Fibroblast of lung (primary cell): ENCODE measurements at places on chromosomes 1 and 21. TPM values are rescaled to one million over a fixed set of nuclear protein-coding genes. Genes with fewer than 3 reads are reported as not detected.

DNA sequence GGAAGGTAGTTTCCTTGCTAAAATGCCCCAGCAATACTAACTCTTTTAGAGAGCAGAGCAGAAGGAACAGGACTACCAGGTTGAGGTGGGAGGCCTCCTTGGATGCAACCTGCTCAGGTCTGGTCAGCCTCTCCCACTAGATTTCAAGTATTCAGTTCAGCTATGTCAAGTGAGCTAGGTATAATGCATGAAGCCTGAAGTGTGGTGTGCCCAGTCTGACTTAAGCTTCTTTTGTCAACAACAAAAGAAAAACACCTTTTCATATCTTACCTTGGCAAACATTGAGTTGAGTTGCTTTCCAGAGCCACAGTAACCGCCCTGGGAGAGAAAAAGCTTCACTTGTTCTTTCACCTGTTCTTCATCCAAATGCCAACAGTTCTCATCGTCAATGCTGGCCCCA, 47.8 kb downstream of the UROD start:
- H3K36me3 ChIP-seq: no peaks in the 10 kb centered on the region
- DNase-seq: no peak
- H3K4me1 ChIP-seq: no peaks in the 10 kb centered on the region
- no peak overlapping the region for H3K27ac ChIP-seq

GRCh38 chr1:245765230-245766000, 610.6 kb downstream of the KIF26B start:
- no peaks in the 10 kb centered on the region for H3K27me3 ChIP-seq
- peak; percentile 88 for DNase-seq
- H3K4me3 ChIP-seq: no peak overlapping the region
- H3K36me3 ChIP-seq: no peaks in the 10 kb centered on the region

GRCh38 chr1:102842606-102843005, 265.7 kb downstream of the COL11A1 start:
- no peaks in the 10 kb centered on the region for H3K4me1 ChIP-seq
- no peak overlapping the region for H3K27ac ChIP-seq
- H3K27me3 ChIP-seq: no peaks in the 10 kb centered on the region

DNA sequence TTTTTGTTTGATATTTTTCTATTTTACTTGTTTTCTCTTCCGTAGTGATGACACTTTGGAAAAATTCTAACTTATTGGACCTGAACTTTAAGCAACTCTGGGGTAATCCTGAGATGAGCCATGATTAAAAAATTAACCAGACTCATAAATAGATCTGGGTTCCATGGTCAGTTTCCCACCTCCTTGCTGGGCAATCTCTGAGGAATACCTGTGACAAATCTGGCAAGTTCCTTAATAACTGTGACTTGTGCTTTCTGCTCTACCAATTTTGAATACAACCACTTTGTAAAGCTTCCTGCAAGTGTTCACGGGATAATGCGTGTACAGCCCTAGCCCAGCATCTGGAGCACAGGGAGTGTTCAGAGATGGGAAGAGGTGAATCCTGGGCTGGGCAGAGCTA, 3.3 kb downstream of the OVGP1 start:
- no peaks in the 10 kb centered on the region for H3K4me1 ChIP-seq
- peaks cover 7% of the 10 kb centered on the region for H3K27me3 ChIP-seq
- H3K27ac ChIP-seq: no peak overlapping the region
- no peak overlapping the region for H3K4me3 ChIP-seq

DNA sequence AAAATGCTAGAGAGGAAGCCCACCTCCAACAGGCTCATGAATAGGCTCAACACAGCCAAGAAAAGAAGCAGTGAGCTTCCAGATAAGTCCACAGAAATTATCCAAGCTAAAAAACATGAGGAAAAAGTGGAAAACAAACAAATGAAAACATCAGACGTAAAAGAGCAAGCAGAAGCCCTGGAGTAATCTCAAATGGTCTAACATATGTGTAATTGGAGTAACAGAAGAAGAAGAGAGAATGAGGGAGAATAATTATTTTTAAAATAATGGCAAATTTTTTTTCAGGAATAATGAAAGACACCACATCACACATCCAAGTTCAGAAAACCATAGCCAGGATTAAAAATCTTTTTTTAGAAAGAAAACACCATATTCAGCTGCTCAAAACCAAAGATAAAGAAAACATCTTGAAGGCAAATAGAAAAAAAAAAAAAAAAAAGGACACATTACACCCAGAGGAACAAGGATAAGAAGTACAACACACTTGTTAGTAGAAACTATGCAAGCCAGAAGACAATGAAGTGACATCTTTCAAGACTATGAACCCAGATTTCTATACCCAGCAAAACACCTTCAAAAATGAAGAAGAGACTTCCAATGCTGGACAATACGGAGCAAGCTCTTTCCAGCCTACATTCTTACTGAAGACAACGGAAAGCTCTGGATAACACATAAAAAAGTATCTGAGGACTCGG, 10.6 kb upstream of the SUMO3 start:
- H3K27ac ChIP-seq: no peak overlapping the region
- H3K4me3 ChIP-seq: no peak overlapping the region
- no peak for DNase-seq
- H3K36me3 ChIP-seq: no peaks in the 10 kb centered on the region

GRCh38 chr1:109787211-109787844, 23.6 kb upstream of the EPS8L3 start:
- no peaks in the 10 kb centered on the region for H3K36me3 ChIP-seq
- H3K27me3 ChIP-seq: no peaks in the 10 kb centered on the region
- no peak overlapping the region for H3K4me3 ChIP-seq
- peaks cover 23% of the 10 kb centered on the region for H3K4me1 ChIP-seq

- no peaks in the 10 kb centered on the region for H3K4me1 ChIP-seq
- no peaks in the 10 kb centered on the region for H3K27me3 ChIP-seq
- no peak overlapping the region for H3K27ac ChIP-seq
- DNase-seq: peak; percentile 70
- no peaks in the 10 kb centered on the region for H3K36me3 ChIP-seq
- no peak overlapping the region for H3K4me3 ChIP-seq
Observed at GRCh38 chr1:174726167-174726879, 273.4 kb upstream of the CACYBP start.

Gene CCDC27
- total RNA-seq: not detected in 2 replicates
